ENCODE measurements at places on chromosomes 3 and 15.

DNA sequence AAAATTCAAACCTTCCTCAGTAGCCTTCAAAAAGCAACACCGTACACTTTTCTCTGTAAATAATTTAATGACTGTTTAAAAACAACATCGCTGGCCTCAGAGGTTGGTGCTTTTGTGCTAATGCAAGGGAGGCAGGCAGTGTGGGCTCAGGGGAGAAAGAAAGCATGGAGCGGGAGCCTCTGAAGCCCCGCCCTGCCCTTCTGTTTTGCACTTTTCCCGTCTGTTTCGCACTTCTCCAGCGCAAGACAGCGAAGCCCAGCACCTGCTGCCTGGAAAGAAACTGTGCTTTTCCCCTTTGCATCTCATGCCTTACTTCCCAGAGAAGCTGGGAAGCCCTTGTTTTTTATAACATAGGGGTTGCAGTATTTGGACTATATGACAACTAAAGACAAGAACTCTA, 23.1 kb downstream of the TRPM1 start:
- DNase-seq = no peak

DNA sequence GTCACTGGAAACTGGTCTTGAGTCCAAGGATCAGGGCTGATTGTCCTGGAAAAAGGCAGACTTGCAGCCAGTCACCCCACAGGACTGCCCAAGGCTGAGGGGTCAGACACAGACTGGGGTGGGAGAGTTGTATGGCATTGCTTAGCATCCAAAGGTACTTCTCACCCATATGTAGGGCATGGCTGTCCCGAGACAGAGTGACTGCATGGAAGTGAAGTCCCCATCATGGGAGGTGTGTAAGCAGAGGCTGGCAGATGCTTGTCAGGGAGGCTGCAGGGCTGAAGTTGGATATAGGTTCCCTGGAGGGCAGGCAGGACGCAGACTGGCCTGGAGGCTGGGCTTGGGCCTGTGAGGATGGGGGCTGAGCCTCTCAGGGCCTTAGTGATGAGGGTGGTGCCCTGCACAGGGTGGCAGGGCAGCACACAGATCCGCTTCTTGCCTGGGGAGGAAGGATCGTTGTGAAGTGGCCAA, 31.1 kb downstream of the PSTPIP1 start:
- DNase-seq = no peak

DNA sequence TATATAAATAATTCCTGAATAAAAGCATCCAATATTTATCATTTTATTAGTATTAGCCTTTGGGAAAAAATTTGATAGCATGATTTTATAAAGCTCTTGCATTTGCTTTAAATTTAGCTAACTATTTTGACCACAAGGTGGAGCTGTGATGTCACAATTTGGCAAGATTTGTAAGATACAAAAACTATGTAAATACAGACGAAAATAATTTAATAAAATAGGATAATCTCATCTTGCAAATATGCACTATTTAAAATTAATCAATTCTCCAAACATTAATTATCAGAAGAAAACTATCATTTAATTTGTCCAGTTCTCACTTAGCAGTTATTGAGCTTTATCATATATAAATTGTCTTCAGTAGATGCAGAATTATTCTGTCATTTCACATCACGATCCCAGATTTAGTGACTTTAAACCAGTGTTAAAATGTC, 95.4 kb downstream of the PLOD2 start:
- DNase-seq = no peak

GRCh38 chr3:120497336-120497735, 46.5 kb upstream of the FSTL1 start:
- no peak for DNase-seq

- DNase-seq = no peak
Measured at GRCh38 chr15:42157981-42158765, 1.7 kb upstream of the PLA2G4F start.

GRCh38 chr3:29310865-29311264, 30.0 kb downstream of the RBMS3 start:
- no peak for DNase-seq

- no peak for DNase-seq
Measured at GRCh38 chr3:50395070-50395860, 35.9 kb upstream of the TMEM115 start.

GRCh38 chr3:46477756-46478155, 13.1 kb upstream of the LTF start:
- DNase-seq = no peak

- DNase-seq = no peak
Measured at GRCh38 chr15:87703327-87704111, 553.0 kb downstream of the NTRK3 start.

DNA sequence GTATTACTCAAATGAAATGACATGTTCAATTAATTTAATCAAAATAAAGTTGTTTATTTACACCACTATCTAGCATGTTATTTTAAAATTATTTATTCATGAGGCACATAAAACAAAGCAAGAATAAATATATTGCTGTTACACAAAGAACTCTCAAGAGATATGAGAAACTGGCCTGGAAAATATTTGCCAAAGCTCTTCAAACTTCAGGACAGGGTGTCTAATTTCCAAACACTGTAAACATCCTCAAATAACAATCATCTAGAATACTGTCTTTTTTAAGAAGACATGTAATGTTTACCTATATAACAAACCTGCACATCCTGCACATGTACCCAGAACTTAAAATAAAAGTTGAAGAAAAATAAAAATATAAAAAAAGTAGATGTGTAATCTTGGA, 876.6 kb downstream of the TUSC7 start:
- no peak for DNase-seq

DNA sequence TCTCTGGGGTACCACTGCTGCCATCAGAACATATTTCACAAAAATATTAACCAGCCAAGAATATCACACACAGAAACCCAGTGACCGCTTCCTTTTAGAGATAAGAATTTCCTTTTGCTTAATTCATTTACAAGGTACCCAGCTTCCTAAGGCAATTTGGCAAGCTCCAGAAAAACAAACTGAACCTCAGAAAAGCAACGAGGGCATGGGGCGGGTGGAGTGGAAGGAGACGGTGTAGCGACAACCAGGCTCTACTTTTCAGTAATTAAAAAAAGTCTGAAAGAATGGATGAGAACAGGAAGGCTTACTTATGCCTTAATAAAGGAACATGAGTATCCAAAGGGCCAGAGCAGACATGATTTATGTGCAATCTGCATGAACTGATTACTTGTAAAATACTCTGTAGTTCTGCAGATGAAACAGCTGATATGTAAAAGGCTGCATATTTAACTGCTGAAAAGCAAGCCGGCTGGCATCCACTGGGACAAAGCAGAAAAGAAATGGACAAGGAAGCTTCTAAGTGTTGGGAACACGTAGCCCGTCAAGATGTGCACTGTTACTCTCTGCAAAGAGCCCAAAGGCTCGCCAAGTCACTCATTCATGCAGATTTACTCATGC, 18.6 kb downstream of the RFTN1 start:
- no peak for DNase-seq

GRCh38 chr3:134018406-134018805, 11.3 kb downstream of the SLCO2A1 start:
- DNase-seq = no peak

GRCh38 chr3:62039586-62039985, 333.8 kb downstream of the FEZF2 start:
- DNase-seq = no peak

DNA sequence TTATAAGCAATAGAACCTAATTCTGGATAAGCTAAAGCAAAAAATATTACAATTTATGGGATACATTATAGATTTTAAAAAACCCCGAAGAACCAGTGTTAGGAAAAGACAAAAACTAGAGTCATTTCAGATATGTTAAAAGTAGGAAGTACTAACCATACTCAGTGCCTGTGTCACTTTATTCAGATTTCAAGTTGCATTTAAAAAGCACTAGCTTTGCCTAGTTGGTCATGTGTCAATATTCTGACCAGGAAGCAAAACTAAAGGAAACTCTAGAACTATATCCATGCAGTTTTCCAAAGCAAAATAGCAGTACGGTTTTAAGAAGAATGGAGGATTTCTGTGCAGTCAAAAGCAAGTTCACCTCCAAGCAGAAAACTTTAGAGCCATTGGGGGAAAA, 88.4 kb downstream of the RAP2B start:
- DNase-seq = no peak

GRCh38 chr3:132352556-132353143, 35.4 kb downstream of the ACP3 start:
- DNase-seq = peak; percentile 70

GRCh38 chr3:161560008-161560637, 63.5 kb downstream of the OTOL1 start:
- peak; percentile 12 for DNase-seq

DNA sequence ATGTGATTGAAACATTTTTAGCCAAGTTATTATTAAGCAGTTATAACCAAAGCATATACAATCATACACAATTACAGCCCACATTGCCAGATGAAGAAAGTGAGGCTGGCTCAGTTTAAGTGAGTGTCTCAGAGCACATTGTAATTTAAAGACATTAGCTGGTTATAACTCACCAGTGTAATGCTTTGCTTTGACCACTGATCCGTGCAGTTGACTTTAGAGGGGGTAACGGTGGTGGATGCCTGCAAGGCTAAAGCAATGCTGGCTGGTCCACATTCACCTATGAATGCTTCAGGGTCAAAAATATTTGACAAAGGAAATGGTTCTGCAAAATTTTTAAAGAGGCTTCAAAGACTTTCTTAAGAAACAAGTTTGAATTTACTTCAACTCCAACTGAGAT, 1.2 kb downstream of the C3orf85 start:
- DNase-seq = no peak

DNA sequence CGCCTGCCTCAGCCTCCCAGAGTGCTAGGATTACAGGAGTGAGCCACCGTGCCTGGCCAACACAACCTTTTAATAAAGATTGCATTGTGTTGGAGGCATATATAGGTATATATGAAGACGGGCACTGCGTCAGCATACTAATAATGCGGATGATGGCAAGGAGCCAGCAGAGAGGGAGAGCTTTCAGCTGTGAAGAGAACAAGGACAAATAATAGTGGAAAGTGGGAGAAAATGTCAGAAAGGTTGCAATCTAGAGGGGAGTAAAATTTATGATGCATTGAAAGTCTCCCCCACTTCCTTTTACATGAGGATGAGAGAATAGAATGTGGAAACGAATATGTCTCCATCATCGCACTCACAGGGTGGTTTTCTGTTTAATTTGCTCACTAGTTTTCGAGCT, 170.5 kb upstream of the TBL1XR1 start:
- no peak for DNase-seq

DNA sequence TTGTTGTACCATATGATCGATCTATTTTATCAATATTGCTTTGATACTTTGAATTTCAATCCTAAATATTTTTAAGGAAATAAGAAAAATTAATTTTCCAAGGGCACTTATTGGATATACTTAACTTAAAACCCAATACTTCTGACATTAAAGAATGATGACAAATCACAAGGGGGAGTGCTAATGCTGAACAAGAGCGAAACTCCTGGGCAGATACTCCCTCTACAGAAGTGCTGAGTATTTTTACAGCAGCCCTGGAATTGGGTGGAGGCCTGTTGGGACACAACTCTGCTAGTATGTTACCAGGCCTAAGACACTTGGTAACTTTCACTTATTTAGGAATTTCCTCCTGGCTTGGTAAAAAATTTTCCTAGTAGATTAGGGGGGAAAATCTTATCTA, 46.2 kb downstream of the DENND6A start:
- DNase-seq = no peak

- DNase-seq = no peak
Measured at GRCh38 chr3:40899286-40899712, 300.0 kb upstream of the CTNNB1 start.

DNA sequence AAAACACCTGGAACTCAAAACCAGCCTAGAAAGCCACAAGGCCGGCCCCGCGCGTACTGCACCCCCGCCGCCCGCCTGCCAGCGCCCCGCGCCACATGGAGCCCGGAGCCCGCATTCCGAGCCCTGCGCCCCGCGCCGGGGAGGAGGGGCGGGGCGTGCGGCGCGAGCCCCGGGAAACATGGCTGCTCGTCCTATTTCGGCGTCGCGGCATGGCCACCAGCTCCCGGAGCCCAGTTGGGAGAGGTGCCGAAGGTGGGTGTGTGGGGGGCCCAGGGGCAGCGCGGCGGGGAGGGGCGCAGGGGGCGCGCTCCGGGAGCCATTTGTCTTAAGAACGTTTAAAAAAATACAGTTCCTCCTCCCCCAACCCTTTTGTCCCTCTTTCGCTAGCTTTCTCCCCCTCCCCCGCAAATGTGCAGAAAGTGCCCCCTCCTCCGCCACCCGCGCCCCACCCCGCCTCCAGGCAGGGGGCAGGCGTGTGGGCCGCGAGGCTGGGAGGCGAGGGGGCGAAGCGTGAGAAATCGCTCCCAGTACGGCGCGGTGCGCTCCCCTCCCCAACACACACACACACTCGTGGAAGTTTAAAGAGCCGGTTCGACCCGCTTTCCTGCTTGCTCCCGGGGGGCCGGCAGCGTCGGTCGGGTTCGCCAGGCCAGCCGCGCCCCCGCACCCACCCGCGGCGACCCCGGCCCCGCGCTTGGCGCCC, 2.5 kb downstream of the ANP32A start:
- DNase-seq = peak; percentile 69

DNA sequence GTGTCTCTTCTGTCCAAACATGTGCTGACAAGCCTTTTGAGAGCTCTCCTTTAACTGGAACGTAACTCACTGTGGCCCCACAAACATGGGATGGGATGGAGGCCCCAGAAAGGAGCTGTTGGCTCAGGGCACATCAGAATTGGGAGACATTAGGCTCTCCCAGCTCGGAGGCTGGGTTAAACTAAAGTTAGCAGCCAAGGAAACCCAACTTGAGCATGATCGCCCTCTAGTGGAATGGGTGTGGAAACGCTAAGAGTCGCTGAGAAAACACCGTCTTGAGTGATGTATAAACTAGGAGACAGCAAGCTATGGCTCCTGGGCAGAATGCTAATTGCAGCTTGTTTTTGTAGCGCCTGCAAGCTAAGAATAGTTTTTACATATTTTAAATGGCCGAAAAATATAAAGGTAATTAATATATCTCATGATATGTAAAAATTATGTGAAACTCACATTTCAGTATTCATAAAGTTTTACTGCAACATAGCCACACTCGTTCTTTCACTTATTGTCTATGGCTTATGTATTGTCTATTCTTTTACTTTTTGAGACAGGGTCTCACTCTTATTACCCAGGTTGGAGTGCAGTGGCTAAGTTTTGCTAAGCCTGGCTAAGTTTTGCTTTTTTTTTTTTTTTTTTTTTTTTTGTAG, 138.8 kb upstream of the HACD2 start:
- peak; percentile 50 for DNase-seq

DNA sequence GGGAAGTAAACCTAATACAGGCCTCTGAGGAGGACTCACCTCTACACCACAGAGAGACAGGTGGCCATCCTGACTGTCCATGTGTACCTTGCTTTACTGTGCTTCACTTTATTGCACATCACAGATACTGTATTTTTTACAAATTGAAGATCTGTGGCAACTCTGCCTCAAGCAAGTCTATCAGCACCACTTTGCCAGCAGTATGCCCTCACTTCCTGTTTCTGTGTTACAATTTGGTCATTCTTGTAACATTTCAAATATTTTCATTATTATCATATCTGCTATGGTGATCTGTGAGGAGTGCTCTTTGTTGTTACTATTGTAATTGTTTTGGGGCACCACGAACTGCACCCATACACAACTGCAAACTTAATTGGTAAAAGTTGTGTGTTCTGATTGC, 78.0 kb downstream of the BBX start:
- no peak for DNase-seq

GRCh38 chr3:143831208-143831607, 17.1 kb downstream of the SLC9A9 start:
- DNase-seq = no peak

GRCh38 chr3:20773320-20773984, 587.4 kb upstream of the SGO1 start:
- no peak for DNase-seq

GRCh38 chr3:159128628-159129027, 326.8 kb downstream of the MFSD1 start:
- no peak for DNase-seq

- DNase-seq = no peak
Measured at GRCh38 chr15:98583771-98584430, 64.4 kb upstream of the IGF1R start.
